ENCODE measurements at places on chromosomes 6 and 20.

GRCh38 chr20:10402938-10403608, 30.9 kb downstream of the MKKS start:
- no peak for DNase-seq

GRCh38 chr6:151014404-151015100, 149.1 kb downstream of the MTHFD1L start:
- DNase-seq, result peak; percentile 5

DNA sequence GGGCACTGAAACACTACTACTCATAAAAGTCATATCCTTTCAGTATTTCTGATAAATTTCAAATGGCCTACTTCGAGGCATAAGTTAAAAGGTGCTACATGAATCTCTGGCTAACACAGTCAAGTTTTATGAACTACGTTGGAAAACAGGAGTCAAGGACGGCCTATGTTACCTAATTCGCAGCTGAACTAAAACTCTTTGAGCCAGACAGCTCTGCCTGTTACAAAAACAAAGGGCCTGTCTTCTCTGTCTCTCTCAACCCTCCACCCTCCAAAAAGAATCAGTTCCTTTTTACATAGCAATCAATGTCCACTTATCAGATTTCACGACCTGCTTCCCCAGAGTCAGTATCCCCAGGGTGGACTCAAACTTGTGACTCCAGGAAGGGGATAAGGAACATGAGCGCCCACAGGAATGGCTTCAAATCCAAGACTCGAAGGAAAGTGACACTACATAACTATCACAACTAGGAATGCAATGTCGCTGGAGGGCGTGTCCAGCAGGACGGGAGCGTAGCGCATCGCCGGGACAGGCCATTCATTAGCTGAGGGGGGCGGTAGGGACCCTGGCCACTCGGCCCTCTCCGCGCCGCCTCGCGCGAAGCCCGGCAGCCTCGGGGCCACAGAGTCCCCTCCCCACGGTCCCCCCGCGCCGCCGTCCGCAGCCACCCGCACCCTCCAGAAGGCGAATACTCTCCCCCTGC, 591 bp downstream of the IBTK start:
- DNase-seq, result peak; percentile 24

- no peak for DNase-seq
Observed at GRCh38 chr20:5401277-5401875, 84.6 kb upstream of the PROKR2 start.

GRCh38 chr6:105642708-105643107, 239.8 kb upstream of the PREP start:
- DNase-seq, result no peak

DNA sequence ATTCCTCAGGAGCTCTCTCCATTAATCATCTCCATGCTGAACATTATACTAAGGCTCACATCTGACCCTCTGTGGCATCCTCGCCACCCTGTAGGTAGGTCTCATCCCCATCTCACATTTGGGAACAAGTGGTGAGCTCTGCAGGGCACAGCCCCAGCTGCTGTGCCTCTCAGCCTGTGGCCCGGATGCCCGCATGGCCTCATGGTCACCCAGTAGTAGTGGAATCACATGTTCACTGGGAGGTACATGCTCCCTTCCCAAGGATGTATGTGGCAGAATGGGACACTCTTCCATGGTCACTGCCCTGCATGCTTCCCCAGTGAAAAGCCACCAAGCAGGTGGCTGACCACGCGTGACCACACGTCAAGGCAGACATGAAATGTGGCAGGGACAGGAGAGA, 26.3 kb upstream of the APMAP start:
- DNase-seq, result no peak

DNA sequence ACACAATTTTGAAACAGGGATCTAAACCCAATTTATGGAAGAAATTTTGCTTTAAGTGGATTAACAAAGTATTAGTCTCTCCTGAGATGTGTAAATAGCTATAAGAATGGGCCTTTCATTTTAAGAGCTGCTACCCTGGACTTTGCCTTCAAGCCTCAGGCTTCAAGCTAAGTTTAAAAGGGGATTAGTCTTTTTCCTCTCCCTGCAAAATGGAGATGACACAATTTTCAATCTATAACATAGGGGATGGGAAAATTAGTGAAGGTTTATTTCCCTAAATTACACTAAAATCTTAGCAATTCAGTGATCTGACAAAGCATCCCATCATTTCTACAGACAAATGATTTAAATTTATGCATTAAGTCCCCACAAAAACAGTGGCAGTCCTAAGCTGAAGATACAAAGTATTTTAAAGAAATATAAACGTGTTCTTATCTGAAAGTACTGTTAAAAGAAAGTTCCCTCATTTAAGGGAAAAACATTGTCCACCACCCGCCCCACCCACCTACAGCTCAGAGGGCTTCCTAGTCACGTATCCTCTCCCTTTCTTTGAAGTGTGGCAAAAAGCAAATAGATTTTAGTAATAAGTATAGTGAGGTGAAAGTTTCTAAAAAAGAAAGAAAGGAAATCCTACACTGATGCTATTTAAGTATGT, 14.5 kb downstream of the ARHGAP18 start:
- no peak for DNase-seq

GRCh38 chr6:164826831-164827468, 482.5 kb downstream of the C6orf118 start:
- DNase-seq, result no peak

DNA sequence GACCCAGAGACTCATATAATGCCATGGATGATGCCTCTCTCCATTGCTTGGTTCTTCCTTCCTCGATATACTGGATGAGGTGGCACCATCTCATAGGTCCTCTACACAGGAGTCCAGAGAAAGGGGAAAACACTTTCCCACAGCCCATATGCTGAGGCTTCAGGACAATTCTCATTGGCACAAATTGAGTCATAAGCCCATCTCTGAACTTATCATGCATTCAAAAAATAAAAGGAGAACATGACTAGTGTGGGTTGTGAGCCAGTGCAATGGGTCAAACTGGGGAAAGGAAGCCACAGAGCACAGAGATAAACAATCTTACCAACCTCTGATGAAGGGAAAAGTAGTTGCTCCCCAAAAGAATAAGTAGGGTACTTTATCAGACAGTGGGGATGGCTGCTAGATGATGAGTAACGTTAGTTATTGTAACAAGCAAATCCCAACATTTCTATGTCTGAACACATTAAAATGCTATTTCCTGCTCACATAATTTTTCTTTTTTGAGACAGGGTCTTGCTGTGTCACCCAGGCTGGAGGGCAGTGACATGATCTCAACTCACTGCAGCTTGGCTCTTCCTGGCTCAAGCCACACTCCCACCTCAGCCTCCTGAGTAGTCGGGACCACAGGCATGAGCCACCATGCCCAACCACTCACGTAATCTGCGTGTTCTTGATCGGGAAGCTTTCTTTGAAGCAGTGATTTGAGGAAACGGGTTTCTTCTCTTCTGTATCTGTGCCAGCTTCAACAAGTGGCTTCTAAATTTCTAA, 27.0 kb downstream of the SOD2 start:
- DNase-seq, result no peak

- DNase-seq, result peak; percentile 63
Observed at GRCh38 chr6:44096612-44097011, 30.6 kb downstream of the MRPL14 start.

DNA sequence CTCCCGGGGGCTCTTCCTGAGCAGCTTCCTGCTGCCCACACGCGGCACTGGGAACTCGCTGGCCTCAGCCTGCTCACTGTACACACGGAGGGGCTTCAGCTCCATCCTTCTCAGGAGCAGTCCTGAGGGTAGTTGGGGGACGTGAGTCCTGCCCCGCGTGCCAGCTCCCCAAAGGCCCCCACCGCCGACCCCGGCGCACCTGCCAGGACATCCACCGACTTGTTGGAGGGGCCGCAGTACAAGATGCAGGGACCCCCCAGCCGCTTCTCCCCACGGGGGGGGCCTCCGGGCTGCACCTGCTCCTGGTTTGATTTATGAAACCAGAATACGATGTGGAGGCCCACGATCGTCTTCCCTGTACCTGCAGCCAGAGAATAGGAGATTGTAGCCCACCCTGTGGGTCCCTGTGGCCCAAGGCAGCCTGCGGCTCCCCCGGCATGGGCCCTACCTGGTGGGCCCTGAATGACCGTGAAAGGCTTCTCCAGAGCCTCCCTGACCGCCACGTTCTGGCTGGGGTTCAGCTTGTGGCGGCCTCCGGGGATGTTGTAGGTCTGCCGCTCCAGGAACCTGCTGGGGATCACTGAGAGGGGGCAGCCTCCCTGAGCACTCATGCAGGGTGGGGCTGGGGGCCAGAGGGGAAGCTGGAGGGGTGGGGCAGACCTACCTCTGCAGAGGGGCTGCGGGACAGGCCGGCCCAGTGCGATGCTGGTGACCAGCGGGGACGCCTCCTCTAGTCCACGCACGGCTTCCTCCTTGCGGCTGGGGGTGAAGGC, 7.9 kb downstream of the FNDC11 start:
- no peak for DNase-seq

DNA sequence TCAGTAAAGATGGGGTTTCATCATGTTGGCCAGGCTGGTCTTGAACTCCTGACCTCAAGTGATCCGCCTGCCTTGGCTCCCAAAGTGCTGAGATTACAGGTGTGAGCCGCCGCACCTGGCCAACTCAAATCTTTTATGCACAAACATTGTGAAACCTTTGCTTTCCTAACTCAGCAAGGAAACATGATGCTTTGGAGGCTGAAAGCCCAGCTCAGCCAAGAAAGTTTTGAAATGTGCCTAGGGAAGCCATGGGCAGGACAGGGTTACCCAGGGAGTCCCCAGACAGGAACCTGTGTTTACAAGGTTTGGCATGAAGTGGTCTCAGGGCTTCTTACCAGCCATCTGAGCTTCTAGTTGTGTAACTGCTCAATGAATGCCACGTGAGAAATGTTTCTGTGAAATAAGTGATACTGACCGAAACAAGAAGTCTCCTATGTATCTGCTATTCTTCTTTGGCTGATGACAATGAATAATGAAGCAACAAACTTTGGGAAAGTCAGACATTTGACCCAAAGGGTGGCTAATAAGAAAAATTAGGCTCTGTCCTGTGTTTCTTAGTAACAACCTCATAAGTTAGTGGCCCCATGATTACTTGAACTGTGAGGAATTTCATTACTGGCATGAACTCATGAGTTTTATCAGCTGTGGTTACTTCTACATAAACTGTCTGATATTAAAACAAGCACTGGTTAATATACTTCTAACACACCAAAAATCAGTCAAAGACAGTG, 163.5 kb downstream of the KIF6 start:
- DNase-seq, result no peak

- DNase-seq, result no peak
Observed at GRCh38 chr20:38651562-38651961, 50.0 kb downstream of the ARHGAP40 start.

- no peak for DNase-seq
Observed at GRCh38 chr6:87968435-87969278, 79.0 kb upstream of the SPACA1 start.

DNA sequence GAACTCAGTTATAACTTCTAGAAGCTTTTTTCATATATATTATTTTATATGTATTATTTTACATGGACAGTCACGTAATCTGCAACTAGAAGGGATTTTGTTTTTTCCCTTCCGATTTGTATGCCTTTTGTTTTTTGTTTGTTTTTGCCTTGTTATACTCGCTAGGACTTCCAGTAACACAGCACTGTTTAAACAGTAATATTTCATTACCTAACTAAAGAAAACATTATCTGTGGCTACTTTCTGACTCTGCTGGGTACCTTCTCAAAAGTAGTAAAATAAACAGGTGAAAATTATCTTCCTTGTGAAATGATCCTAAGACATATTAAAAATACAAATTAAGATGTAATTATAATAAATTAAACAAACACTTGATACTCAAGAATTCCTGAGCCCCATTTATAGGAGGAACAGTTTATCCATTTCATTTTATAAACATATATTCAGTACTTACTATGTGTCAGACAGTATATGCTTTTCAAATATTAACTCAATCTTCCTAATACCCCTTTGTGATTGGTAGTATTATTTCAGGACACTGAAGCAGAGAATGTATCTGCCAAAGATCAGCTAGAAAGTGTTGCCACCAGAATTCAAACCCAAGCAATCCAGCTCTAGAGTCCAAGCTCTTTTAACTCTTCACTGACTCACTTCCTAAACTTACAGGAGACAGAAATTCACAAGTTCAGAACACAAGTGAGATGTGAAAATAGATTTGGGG, 65.3 kb downstream of the MAP3K5 start:
- DNase-seq, result no peak

DNA sequence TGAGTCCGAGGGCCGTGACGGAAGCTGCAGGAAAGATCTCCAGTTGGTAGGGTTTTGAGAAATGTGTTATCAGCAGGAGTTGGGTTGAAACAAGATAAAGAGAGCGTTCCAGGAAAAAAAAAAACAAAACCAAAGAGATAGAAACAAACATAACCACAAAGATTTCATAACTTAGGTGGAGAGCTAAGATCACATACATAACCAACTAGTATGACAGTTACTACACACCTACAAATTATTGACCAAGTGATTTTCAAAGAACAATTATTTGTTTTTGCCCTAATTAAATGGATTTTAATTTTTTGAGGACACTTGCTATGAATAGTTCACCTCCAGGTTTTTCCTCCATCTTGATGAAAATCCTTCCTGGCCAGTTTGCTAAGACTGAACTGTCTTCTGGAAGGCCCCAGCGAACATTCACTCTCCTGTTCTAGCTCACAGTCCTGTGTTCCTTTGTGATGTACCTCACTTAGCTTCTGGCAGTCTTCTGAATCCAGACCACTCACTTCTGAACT, 69.4 kb downstream of the SNX9 start:
- no peak for DNase-seq

DNA sequence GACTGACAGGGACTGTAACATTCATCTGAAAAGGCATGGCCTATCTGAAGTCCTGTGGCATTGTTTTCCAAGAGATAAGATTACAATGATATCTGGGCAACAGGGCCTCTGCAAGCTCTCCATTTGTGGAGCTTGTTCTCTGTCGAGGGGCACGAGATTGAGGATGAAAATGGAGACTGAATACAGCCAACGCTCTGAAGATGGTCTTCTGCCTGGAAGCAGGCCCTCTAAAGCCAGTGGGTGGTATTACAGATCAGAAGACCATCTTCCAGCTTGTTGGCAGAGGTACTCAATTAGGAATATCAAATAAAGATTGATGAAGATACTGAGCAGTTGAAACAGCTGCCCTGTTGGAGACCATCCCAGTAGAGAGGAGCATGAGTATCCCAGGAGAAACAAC, 288.2 kb downstream of the CENPW start:
- DNase-seq, result no peak

- no peak for DNase-seq
Observed at GRCh38 chr6:155274106-155274505, 10.3 kb downstream of the CLDN20 start.

- DNase-seq, result no peak
Observed at GRCh38 chr6:43054206-43054943, 724 bp upstream of the CUL7 start.

- no peak for DNase-seq
Observed at GRCh38 chr20:41290804-41291389, 26.6 kb downstream of the ZHX3 start.

- no peak for DNase-seq
Observed at GRCh38 chr6:138523347-138524210, 24.3 kb upstream of the NHSL1 start.
